ENCODE measurements at places on chromosomes 1 and 21.

DNA sequence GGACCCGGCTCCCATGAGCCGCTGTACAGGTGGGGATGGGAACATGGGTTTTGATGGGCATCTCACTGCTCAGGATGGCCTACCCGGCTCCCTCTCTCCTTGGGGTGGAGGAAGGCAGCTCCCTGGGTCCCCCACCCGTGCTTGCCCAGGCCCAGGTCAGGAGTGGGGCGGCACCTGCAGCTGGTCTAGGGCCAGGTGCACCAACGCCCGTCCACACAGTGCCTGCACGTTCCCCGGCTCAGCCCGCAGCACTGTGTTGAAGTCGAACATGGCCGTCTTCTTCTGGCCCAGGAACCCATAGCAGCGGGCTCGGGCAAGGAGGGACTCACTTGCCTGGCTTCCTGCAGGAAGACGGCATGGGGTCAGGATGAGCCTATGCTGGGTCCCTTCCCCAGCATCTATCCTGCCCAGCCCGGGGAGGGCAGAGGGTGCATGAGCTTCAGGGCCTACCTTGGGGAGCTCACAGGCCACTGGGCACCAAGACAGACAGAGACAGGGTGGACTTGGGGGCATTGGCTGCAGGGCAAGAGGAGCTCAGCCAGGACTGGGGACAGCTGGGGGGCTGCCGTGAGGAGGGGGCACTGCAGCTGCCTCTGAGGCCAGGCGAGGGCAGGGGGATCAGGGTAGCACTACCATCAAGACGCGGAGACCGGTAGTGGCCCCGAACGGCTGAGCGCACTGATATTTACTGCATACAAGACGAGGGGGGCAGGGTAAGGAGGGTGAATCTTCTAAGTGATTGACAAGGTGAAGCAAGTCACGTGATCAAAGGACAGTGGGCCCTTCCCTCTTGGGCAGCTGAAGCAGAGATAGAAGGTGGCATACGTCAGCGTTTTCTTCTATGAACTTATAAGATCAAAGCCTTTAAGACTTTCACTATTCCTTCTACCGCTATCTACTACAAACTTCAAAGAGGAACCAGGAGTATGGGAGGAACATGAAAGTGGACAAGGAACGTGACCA is 17.8 kb downstream of the TTC34 start:
- DNase-seq, result no peak

GRCh38 chr21:45463871-45464270 is 58.9 kb downstream of the COL18A1 start:
- no peak for DNase-seq

- no peak for DNase-seq
Observed at GRCh38 chr1:227125929-227126545, 185.9 kb downstream of the COQ8A start.

DNA sequence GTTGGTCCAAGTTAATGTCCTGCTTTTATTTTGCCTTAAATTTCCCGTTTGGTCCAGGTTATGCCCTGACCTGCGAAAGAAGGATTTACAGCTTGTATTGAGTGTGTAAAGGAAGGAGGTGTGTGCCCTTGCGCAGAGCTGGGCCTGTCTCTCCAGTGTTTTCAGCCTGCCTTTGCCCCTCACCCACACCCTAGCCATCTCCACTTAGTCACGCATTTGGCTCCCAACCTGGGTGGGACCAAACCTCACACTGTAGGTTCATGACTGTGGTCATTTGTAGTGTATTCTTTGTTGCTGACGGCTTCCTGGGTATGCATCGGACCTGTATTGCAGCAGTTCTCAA is 572 bp upstream of the SRSF10 start:
- peak; percentile 88 for DNase-seq

GRCh38 chr1:108079440-108080025 is 114.6 kb upstream of the VAV3 start:
- no peak for DNase-seq

- DNase-seq, result no peak
Observed at GRCh38 chr1:3714814-3715213, 37.4 kb upstream of the CCDC27 start.

DNA sequence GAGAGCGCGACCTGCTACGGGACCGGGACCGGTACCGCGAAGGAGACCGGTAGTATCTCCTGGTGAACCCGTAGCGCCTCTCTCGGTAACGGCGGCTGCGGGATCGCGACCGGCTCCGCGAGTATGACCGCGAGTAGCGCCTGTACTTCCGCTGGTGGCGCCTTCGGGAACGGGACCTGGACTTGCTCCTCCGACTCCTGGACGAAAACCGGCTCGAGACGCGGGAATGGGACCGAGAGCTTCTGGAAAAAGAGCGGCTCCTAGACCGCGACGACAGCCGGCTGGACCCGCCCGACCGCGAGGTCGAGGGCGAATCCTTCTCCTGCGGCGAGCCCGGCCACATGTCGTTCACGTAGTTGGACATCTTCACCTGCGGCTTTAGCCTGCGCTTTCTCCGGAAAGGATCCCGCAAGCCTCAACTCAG is 642 bp downstream of the RSRP1 start:
- DNase-seq, result no peak

- no peak for DNase-seq
Observed at GRCh38 chr1:198030682-198031081, 113.5 kb downstream of the LHX9 start.

GRCh38 chr21:38659936-38660332 is 145.8 kb upstream of the ETS2 start:
- DNase-seq, result no peak

DNA sequence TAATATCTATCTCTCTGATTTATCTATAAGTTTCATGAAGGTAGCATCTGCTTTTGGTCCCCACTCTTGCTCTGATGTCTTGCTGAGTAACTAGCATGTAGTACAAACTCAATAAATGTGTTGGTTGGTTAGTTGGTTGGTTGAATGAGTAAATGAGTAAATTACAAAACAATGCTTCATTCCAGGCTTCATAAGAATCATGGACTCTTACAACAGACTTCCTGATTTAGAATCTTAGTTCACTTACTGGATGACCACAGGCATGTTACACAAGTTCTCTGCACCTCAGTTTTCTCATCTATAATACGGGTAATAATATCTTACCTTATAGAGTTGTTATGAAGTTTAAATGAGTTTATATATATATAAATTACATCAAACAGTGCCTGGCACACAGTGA is 98.6 kb downstream of the ZNF281 start:
- DNase-seq, result no peak

DNA sequence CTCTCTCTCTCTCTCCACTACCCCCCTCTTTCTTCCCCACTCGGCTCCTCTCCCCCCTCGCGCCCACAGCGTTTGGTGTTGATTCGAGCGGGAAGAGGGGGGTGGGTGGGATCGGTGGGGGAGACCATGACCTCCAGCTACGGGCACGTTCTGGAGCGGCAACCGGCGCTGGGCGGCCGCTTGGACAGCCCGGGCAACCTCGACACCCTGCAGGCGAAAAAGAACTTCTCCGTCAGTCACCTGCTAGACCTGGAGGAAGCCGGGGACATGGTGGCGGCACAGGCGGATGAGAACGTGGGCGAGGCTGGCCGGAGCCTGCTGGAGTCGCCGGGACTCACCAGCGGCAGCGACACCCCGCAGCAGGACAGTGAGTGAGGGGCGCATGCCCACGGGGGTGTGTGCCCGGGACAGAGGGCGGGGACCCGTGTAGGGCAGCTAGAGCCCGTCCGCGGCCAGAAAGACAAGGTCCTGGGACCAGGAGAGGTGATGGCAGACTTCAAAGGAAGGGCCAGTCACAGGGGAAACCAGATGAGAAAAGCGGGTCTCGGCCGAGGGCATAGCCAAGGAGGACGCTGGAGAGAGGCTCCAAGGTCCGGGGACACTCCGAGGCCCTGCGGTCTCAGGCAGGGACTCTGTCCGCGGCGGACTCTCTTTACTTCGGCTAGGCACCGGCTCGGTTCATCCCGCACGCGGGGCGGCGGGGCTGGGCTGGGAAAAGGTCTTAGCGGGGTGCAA is at the start of gene PRRX1:
Gene PRRX1, plus strand, starts transcription at position 39 of the 735 bp plus-strand sequence. Its CDS starts 88 bp downstream, at position 127.
- peak; percentile 35 for DNase-seq

DNA sequence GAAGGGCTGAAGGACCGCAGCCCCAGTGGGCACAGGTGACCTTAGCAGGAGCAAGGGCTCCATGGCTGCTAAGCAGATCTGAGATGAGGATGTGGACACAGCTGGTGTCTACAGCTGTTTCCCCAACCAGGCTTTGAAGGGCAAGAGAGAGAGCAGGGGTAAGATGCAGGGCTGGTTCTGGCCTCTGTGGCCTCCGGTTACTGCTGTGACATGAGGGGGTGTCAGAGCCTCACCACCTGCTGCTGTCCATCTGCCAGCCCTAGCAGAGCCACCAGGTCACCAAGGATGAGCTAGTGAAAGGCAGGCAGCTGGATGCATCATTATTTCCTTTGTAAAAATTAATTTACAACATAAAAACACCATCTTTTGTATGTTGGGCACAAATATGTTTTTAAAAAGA is 33.4 kb downstream of the OBSCN start:
- no peak for DNase-seq

DNA sequence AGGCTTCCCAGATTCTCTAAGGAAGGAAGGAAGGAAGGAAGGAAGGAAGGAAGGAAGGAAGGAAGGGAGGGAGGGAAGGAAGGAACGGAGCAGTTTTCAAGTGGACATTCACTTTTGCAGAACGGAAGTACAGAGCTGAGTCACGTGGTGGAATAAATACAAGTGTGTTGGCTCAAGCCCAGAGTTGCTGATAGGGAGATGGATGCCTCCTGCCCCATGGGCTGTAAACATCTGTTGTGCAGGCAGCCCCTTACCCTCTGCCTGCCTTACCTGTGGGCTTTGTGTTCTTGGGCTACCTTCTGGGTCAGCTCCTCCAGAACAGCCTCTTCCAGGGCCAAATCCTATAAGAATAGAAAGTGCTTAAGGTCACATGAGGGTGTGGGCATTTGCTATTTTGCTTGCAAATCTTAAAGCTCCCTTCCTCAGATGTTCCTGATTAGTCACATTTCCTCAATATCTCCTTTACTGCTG is 121.7 kb downstream of the SMYD2 start:
- DNase-seq, result no peak

GRCh38 chr1:18527921-18528320 is 47.2 kb downstream of the KLHDC7A start:
- no peak for DNase-seq

- peak; percentile 91 for DNase-seq
Observed at GRCh38 chr1:7549277-7550161, 221.6 kb upstream of the VAMP3 start.

DNA sequence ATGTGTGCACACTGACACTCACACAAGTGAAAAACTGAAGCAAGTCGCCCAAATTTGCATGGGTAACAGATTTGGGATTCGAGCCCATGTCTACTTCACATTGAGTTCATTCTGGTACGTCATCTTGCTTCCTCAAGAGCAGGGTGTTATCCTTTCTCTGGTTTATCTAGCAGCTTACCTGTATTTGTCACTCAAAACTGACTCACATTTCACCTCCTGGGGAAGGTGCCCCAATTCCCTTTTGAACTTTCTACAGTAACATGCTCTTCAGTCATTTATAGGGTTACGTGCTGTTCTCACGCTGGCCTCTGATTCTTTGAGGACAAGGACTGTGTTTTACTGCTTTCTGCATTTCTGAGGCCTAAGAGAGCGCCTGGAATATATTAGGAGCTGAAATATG is 162.8 kb downstream of the PDE4B start:
- DNase-seq, result peak; percentile 6

- DNase-seq, result peak; percentile 40
Observed at GRCh38 chr1:26999440-26999987, 6.0 kb downstream of the TRNP1 start.

DNA sequence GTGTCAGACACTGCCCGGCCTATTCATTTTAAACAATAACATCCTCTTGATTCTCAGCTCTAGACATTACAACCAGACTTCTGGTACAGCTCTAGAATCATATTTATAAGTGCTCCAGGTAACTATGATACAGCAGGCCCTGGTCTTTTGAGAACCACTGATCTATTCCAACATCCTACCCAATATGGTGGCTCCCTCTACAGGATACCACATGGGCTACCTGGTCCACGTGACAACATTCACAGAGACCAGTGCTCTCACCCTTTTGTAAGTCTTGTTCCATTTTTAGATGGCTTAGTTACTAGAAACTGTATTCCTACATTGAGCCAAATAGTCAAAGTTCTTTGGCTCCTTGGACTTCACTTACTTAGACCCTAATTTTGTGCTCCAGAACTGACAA is 102.9 kb downstream of the PTPN14 start:
- DNase-seq, result no peak

DNA sequence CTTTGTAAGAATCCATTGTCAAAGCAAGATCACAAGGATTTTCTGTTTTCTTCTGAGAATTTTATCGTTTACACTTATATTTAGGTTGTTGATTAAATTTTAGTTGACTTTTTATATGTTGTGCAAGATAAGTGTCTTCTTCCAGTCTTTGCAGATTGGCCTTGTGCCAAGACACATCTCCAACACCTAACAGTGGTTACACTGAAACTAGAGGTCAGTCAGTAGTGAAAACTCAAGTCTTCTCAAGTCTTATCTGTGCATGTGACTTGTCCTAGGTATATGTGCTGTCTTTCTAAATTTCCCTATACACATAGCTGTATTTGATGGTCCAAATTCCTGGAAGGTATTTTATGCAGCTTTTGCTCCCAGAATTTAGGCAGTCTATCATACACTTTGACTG is 1183.2 kb upstream of the B3GALT2 start:
- no peak for DNase-seq

GRCh38 chr1:7526196-7526866 is 244.8 kb upstream of the VAMP3 start:
- peak; percentile 26 for DNase-seq

GRCh38 chr1:206793620-206794019 is 21.3 kb upstream of the IL10 start:
- no peak for DNase-seq

GRCh38 chr1:181483285-181484195 is at the start of gene CACNA1E:
CACNA1E (plus strand) TSS chr1:181483517; CDS start chr1:181483745, 228 bp downstream.
- no peak for DNase-seq

DNA sequence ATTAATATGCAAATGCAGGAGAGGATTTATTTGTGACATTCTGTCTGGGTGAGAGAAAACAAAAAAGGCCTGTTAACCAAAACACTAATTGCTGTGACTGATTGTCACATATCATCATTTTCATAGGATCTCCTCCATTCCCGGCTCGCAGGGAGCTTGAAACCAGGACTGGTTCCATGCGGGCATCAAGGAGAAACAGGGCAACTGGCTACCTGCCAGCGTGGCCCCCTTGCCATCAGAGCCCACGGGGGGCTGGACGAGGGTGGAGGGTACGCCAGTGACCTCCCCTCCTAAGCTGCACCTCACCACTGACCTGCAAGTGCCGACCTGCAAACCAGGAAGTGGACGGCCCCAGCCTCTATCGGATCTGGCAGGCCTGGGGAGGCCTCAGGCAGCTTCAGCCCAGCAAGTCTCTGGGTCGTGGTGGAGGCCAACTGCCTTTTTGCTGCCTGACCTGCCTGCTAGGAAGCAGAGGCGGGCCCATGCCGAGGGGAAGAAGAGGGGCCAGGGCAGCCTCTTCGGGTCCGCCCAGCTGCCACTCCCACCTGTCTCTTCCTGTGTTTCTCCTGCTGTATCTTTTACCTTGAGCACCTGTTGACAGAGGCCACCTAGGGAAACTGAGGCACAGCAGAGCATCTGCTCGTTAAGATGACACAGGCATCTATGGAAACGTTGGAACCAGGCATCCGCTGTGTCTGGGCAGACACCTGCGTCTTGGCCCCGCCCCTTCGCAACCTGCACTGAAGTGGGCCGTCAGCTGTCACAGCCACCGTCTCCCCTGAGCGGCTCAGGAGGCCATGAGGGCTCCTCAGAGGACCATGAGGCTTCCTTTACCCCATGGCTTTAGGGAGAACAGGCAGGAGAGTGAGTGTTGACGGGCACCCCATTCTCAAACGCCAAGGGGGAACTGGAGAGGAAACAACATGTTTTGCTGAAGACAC is 74.8 kb downstream of the CASZ1 start:
- DNase-seq, result no peak

Measured in LoVo (cell line).